ENCODE measurements at places on chromosomes 4 and X.

GRCh38 chr4:124334119-124334518 lies 378.4 kb downstream of the ANKRD50 start:
- DNase-seq = no peak

DNA sequence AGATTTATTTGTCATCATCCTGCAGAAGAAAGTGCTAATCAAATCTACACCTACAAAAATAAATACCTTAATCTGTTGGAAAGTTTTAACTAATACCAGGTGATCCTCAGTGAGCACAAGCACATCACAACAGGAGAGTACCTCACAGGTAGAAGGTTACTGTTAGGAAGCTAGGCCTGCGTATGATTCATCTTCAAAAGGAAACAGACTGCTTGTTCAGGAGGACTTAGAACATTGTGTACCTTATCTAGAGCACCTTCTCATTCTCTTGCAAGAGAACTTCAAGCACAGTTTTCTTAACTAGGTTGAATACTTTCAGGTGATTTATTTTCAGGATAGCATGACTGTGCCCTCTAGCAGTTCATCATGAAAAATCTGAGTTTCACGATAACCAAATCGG lies 54.2 kb downstream of the MND1 start:
- no peak for DNase-seq

DNA sequence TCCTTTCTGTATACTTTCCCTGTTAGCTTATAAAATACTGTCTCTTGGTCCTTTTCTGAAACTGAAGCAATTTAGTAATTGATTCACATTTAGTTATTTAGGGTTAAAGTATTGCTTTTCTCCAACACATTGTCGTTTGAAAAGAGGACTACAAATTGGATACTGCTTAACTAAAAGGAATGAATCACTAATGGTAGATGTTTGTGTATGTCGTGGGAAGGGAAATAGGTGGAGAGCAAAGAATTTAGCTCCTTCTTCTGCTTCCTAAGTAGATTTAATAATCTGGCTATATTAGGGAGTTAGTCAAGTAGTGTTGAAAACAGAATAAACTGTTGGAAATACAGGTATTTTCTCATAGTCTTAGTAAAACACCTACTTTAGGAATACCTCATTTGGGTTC lies 27.9 kb downstream of the SLAIN2 start:
- no peak for DNase-seq

GRCh38 chrX:65668377-65669310 lies 1.2 kb downstream of the MSN start:
- DNase-seq = no peak

- DNase-seq = no peak
Observed at GRCh38 chrX:19686876-19687275, 171.6 kb upstream of the MAP3K15 start.

All from GM12892 (cell line).